Right renal cortex interstitium (tissue), 3 donors: ENCODE measurements at places on chromosomes 12 and 14.

DNA sequence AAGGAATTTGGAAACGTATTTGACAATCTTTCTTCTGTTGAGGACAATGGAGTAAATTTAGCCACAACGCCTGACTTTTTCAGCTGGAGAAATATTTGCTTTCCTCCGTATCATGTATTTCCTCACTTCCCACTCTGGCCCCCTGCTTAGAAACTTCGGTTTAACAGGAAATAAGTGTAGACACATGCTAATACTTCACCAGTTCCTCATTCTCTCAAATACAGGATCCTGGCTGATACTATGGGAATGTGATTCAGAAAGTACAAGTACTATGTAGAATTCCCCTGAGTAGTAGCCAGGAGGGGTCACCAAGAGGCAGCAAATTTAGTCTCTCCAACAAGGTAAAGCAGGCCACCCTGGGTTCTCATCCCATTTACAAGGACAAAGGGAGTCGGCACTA lies 58.0 kb downstream of the FAR2 start:
- DNase-seq, result no peak

- DNase-seq, result peak; percentile 0
Observed at GRCh38 chr12:85747941-85748495, 88.2 kb downstream of the RASSF9 start.

DNA sequence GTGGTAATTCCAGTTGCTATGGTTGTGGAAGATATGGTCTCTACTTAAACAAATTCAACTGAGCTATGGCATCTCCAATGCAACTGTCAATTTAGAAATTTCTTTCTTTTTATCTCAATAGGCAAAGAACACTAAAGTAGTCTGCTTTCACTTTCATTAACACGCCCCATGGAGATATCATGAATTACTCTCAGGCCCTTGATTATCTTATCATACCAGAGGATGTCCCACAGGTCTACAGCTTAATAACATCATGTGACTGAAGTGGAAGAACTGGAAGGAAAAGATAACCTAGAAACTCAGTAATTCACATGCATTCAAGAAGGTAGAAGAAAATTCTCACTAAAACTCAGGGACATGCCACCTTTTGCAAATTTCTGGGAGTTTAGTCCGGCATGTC lies 114.3 kb downstream of the FLRT2 start:
- no peak for DNase-seq

- no peak for DNase-seq
Observed at GRCh38 chr14:100778526-100778882, 47.4 kb upstream of the MEG3 start.

DNA sequence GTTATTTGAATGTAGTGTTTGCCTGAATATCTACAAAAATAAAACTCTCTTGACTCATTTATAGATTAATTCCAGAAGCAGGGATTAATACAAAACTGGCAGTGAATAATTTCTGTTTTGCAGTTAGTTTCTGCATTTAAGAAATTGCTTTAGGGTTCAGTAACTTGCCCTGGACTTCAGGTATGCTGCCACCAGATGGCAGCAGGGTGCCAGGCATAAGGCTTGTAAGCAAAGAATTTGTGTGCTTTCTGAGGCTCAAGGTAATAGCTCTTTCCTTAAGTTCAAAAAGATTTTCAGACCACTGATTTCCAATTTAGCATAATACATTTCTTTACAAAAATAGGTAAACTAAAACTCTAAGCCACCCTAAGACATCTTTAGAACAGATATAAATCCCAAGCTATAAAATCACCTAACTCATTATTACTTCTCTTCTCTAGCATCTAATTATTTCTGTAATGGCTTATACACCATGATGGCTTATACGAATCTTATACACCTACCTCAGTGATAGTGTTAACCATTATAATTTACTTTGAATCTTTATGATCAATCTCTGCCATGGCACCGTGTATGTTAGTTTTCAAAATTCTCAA lies 398.3 kb downstream of the APAF1 start:
- DNase-seq, result peak; percentile 48

DNA sequence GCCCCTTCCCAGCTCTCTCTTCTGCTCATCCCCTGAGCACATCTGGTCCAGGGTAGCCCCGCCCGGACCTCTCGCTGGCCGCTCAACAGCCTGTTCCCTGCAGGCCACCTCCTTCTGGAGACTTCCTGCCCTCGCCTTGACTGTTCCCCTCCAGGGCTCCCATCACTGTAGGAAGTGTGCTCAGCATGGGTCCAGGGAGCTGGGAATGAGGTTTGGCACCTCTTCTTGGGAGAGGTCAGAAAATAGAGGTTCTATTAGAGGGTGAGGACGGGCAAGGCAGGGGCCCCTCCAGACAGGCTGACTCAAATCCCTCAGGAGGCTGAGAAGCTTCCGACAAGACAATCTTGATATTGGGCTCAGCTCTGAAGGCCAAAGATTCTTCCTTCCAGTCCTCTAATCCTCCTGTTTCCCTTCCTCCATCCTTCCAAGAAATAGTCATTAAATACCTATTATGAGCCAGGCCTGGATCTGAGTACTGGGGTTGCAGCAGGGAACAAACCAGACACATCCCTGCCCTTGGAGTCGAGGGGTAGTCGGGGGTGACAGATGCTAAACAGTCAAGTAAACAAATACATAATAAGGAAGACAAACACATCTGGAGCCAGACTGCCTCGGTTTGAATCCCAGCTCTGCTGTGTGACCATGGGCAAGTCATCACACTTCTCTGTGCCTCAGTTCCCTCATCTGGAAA lies 30.6 kb downstream of the CMKLR1 start:
- DNase-seq, result no peak

DNA sequence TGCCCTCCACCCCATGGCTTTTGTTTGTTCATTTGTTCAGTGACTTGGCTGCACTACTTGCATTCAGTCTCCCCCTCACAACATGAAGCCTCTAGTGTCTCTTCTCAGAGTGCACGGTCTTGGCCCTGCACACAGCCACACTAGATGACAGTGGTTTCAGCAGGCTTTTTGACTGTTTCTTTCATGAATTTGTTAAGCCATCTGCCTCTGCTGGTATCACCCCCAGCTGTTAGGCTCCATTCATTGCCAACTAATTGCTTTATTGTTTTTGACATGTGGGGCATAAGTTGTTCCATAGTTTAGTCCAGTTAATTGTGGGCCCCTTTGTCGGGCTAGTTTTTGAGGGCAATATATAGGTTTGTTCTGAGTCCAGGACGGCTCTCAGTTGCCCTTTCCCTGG lies 18.8 kb downstream of the OS9 start:
- DNase-seq, result no peak

- no peak for DNase-seq
Observed at GRCh38 chr12:104742551-104743201, 215.4 kb downstream of the SLC41A2 start.

DNA sequence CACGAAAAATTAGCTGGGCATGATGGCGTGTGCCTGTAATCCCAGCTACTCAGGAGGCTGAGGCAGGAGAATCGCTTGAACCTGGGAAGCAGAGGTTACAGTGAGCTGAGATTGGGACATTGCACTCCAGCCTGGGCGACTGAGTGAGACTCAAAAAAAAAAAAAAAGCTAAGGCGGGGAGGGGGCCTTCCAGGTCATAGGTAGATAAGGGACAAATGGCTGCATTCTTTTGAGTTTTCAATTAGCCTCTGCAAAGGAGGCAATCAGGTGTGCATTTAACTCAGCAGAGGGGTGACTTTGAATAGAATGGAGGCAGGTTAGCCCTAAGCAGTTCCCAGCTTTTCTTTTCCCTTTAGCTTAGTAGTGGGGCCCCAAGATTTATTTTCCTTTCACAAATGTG lies 743 bp upstream of the AACS start:
- DNase-seq, result no peak

DNA sequence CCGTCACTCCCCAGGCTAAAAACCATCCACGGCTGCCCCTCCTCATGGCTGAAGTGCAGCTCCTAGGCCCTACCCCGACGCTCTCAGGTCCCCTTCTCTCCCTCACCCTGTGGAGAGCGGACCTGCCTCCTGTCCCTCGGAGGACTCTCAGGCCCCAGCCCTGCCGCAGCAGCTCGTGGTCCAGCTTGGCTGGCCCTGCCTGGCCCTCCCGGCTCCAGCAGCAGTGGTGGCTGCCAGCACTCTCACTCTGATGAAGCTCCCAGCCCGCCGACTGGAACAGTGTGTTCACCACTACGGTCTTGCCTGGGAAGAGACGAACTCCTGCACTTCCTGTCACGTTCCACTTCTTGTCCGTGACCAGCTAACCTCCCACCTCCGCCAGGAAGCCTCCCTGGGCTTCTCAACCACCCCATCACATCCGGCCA lies 11.1 kb downstream of the BAG5 start:
- no peak for DNase-seq

- DNase-seq, result peak; percentile 83
Observed at GRCh38 chr12:7970475-7971252, 34.7 kb upstream of the SLC2A3 start.

DNA sequence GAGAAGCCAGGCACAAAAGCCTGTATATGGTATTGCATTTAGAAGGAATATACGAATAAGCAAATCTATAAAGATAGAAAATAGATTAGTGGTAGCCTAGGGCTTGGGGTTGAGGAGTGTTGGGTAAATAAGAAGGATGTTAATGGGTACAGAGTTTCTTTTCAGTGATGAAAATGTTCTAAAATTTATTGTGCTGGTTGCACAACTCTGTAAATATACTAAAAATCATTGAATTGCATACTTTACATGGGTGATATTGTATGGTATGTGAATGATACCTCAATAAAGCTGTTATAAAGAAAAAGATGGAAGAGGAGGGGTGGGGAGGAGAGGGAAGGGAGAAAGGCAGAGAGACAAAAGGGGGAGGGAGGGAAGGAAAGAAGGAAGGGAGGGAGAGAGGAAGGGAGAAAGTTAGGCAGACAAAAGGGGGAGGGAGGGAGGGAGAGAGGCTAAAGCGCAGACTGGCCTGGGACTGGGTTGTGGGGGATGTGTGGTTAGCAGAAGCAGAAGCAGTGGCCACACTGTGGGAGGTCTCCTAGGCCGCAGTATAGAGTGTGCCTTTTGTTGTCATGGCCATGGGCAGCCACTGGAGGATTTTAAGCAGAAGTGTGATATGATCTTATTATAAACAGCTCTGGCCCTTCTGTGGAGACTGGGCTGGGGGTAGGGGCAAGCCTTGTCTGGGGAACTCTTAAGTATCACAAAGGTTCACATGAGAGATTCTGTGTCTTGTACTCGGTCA lies 73.6 kb upstream of the ELK3 start:
- DNase-seq, result no peak

DNA sequence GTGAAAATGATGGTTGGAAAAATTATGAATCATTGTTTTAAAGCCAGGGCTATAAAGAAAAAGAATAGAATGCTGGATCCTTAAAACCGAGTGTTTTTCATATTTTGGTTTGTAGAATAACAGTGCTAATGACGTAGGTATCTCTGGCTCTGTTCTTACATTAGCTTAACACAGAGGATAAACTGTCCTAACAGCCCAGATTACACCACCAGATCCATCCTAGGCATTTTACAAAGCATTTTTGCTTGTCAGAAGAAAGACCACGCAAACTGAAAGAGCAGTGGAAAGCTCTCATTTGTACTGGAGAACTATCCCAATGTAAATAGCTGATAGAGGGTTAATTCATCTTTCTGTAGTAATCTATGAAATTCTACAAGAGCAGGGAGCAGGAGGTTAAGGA lies 13.6 kb downstream of the IFT81 start:
- no peak for DNase-seq

DNA sequence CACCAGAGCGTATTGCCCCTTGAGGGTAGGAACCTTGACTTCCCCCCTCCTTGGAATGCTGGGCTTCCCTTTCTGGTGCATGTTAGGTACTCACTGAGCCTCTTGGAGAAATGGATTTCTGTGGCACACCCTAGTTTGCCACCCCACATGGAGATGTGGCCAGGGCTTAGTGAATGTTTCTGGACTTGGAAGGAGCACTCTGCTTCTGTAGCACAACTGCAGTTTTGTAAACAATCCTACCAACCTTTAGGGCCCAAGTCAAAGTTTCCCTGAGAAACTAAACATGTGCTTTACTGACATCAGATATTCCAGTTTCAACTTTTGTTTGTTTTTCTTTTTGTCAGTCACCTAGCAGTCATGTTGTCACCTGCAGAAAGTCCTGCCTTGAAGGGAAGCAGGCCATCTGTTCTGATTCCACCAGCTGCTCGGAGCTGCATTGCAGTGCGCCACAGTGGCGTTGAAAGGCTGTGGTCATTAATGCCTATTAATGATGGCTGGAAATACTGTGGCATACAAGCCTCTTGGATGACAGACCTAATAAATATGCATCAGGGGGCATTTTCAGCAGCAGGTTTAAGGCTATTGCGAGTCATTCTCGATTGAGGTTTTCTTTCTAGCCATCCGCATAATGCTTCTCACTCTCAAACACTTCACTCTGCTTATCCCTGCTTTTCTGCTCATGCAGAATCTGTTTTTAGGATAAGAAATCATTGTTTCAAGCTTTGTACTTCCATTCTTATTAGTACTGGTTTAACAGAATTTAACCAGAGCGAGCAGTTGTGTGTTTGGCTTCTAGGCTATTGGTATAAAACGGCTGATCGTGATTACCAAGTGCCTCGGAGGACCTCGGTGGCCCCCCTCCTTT lies 7.8 kb downstream of the PELI2 start:
- no peak for DNase-seq

DNA sequence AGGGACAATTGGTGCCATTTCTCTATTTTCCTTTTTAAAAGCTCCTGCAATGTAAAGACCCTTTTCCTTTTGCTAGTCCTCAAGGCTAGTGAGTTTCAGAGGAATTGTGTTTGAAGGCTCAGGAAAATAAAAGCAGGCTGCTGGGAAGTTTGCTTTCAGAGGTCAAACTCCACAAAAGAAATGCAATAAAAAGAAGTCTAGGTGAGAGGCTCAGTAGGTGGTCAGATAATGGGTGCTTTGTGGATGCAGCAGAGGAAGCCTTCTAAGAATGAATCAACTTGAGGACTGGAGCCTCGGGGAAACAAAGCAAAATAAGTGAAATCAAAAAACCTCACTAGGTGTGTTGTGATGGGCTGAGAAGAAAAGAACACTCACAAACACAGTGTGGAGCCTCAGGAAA lies 10.3 kb downstream of the CCDC175 start:
- DNase-seq, result no peak
